HTR-8/SVneo (cell line): ENCODE measurements at places on chromosomes 5 and 9.

DNA sequence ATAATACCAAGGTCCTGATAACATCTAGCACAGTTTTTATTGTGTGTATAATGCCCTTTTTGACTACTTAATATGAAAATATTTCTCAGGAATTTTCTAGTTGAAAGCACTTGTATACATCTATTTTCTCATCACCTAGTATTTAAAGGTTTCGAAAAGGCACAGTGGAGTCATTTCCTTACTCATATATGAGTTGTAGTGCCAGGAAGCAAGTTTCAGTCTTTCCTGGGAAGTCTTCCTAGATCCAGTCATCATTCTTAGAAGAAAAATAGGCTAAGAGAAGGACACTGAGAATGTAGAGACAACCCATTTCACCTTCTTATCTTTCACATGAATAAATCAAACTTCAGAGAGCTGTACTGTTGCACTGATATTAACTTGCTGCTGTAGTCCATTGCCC lies 70.2 kb downstream of the SLC25A46 start:
- DNase-seq: no peak

GRCh38 chr9:16398691-16399090 lies 471.8 kb downstream of the BNC2 start:
- DNase-seq: no peak

DNA sequence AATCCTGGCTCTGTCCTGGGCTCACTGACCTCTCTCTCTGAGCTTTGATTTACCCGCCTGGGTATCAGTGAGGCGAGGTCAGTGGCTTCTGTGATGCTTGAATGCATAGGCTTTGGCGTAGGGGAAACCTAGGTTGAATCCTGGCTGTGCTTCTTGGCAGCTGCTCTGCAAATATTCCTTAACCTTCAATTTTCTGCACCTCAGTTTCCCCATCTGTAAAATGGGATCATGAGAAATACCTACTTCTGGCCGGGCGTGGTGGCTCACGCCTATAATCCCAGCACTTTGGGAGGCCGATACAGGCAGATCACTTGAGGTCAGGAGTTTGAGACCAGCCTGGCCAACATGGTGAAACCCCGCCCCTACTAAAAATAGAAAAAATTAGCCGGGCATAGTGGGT lies 7.2 kb downstream of the FGF18 start:
- DNase-seq: no peak

DNA sequence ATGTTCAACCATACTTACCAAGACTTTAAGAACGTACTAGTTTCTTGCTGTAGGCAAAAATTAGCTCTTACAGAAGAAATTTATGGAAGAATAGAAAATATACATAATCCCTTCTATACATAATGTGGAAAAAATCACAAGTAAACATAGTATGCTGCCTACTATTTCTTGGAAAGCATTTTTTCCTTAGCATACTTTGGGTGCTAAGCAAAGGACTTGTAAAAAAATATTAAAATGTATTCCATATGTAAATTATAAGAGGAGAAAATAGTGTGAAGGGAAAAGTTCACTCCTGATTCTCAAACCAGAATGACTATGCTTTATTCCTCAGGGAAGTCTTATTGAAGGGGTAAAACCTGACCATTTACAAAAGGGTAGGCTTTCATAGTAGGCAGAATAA lies 243.8 kb upstream of the VLDLR start:
- DNase-seq: no peak

- DNase-seq: no peak
Measured at GRCh38 chr5:61321669-61322068, 10.4 kb upstream of the ZSWIM6 start.

DNA sequence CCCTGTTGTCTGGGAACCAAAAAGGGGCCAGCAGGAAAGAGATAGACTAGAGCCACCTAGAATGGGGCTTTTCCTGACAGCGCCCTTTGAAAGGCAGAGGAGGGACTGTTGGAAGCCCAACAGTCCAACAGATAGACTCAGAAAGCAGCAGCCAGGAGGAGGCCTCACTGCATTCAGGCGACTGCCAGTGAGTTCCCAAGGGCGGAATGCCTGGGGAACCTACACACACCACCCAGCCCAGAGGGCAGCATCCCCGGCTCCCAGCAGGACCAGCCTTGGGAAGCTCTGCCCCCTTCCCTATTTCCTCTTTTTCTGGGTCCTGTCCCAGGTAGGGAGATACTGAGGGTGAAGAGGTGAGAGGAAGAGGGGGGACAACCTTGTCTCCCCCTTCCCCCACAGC lies 192.4 kb upstream of the KLF4 start:
- no peak for DNase-seq

GRCh38 chr5:121630402-121630801 lies 221.3 kb upstream of the FTMT start:
- DNase-seq: no peak

- DNase-seq: no peak
Measured at GRCh38 chr5:132759114-132760048, 12.2 kb downstream of the CCNI2 start.

GRCh38 chr5:155783246-155783645 lies 543.7 kb upstream of the SGCD start:
- DNase-seq: no peak
